ENCODE measurements at places on chromosomes 11 and 22.

- no peak for DNase-seq
Observed at GRCh38 chr11:71333473-71333872, 81.1 kb upstream of the SHANK2 start.

- no peak for DNase-seq
Observed at GRCh38 chr22:33841281-33842005, 78.8 kb downstream of the LARGE1 start.

GRCh38 chr11:75498556-75499255 is 27.0 kb downstream of the GDPD5 start:
- no peak for DNase-seq

DNA sequence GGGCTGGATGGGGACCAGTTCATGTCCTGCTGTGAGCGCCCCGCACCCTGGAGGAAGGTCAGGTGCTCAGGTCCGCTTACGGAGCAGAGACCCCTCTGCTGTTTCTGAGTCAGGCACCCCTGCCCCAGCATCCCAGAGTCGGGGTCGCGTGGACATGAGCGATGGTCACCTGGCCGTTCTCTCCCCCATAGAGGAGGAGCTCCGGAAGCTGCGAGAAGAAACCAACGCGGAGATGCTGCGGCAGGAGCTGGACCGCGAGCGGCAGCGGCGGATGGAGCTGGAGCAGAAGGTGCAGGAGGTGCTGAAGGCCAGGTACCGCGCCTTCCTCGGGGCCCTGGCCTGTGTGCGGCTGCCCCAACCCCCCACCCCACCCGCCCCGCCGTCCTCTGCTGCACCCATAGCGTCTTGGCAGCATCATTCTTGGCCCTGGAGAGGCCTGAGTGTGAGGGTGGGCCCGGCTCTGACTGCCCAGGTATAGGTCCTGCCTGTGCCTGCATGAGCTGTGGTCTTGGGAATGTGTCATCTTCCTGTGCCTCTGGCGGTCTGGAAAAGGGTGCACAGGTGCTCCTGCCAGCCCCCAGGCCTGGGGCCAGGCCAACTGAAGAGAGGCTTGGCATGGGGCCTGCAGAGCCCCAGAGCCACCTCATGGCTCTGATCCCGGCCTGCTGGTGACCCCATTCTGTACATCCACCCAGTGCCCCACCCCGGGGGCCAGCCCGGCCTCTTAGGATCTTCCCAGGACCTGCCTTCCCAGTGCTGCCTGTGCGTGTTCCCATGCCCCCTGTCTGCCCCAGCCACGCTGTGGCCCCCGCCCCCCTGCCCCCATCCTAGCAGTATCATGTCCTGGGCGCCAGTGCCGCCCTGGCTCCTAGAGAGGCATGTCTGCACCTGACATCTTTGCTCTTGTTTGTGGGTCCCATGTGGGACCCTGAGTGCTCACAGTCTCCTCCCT is 38.1 kb downstream of the GRAMD4 start:
- no peak for DNase-seq

- DNase-seq: no peak
Observed at GRCh38 chr11:72354356-72355115, 79.8 kb downstream of the CLPB start.

- DNase-seq: no peak
Observed at GRCh38 chr22:34966980-34967565, 98.9 kb upstream of the ISX start.

DNA sequence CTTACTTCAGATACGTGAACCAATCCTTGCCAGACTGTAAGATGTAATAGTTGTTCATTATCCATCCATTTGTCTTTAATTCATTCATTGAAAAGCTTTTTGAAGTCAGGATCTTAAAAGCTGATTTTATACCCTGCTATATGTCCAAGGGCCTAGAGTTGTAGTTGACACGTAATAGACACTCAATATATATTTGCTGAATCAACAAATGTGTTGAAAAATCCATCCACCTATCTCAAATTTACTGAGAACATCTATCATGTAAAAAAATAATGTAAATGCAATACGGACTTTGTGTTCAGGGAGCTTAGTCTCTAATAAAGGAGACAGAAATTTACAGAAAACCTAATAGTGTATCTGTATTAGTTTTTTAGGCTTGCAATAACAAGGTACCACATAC is 521.0 kb downstream of the METTL15 start:
- DNase-seq: no peak

- DNase-seq: no peak
Observed at GRCh38 chr22:46902436-46902835, 140.0 kb downstream of the TBC1D22A start.

DNA sequence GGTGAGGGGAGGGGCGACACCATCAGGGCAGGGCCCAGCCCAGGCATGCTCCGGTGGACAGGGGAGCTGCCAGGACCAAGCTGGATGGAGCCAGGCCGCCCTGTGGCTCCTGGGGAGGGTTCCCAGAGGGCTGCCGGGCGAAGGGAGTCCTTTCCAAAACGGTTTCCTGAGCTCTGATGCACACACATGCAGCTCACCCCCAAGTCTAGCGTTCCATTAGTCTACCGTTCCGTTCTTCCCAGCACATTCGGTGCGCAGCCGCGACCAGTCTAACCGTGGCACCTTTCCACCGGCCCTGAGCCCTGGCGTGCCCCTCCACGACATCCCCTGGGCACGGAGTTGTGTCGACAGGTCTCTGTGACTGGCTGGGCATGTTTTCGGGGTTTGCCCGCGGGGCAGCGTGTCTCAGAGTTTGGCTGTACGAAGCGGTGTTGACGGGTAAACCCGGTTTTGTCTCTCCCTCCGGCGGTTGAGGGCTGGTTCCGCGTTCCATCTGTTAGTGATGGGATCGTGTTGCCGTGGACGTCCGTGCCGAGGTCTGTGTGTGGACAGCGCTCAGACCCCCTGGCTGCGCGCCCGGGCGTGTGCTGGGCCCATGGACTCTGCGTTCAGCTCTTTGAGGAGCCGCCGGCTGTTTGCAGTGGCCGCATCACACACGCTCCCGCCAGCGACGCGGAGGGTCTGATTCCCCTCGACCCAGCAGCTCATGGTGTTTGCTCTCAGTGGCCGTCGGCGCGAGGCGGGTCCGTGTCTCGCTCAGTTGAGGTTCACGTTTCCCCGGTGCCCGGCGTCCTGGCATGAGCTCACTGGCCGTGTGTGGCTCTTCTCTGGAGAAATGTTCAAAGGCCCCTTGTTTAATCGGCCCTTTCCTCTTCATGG is 121.2 kb downstream of the IGLL1 start:
- no peak for DNase-seq

- DNase-seq: no peak
Observed at GRCh38 chr11:30919389-30920152, 333.4 kb upstream of the MPPED2 start.

GRCh38 chr11:129427376-129427775 is 51.7 kb downstream of the BARX2 start:
- no peak for DNase-seq

DNA sequence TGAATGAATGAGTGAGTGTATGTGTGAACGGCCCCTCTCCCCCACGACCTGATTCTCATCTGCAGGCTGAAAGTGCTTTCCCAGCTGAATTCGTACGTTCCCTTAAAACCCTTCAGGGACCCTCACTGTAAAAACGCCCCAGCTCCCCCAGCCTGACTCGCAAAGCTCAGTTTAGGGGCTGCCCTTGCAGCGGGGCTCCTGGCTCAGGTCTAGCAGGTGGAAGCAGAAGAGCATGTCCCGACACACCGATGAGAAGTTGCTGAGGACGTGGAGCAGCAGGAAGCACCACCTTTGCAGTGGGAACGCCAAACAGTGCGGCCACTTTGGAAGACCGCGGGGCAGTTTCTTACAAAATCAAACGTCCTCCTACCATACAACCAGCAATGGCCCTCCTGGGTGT is 3.6 kb upstream of the MRPL23 start:
- DNase-seq: no peak

DNA sequence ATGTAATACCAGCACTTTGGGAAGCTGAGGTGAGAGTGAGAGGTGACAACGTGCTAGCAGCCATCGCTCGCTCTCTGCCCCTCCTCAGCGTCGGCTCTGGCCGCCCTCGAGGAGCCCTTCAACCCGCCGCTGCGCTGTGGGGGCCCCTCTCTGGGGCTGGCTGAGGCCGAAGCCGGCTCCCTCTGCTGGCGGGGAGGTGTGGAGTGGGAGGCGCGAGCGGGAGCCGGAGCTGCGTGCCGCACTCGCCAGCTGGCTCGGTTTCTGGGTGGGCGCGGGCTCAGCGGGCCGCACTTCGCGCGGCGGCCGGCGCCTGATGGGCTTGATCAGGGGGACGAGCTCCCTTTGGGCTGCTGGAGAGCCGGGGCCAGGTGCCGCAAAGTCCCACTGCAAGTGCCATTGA is 98.9 kb upstream of the UBASH3B start:
- no peak for DNase-seq

GRCh38 chr22:17974703-17975372 is 49.5 kb downstream of the MICAL3 start:
- no peak for DNase-seq

GRCh38 chr11:103609117-103610066 is 427.0 kb upstream of the DDI1 start:
- DNase-seq: no peak

GRCh38 chr11:21278840-21279239 is 609.5 kb downstream of the NELL1 start:
- no peak for DNase-seq

- DNase-seq: no peak
Observed at GRCh38 chr11:90218606-90219005, 4.2 kb downstream of the CHORDC1 start.
